ENCODE measurements at places on chromosomes 7 and 10. TPM values are rescaled to one million over a fixed set of nuclear protein-coding genes. Genes with fewer than 3 reads are reported as not detected.

The GJC3 gene
- total RNA-seq = not detected

The ITPRID1 gene
- total RNA-seq = not detected

GRCh38 chr7:70071766-70072165 is 473.5 kb downstream of the AUTS2 start:
- DNase-seq = no peak
- no peak overlapping the region for H3K27ac ChIP-seq
- H3K4me1 ChIP-seq = no peaks in the 10 kb centered on the region
- H3K27me3 ChIP-seq = no peaks in the 10 kb centered on the region

DNA sequence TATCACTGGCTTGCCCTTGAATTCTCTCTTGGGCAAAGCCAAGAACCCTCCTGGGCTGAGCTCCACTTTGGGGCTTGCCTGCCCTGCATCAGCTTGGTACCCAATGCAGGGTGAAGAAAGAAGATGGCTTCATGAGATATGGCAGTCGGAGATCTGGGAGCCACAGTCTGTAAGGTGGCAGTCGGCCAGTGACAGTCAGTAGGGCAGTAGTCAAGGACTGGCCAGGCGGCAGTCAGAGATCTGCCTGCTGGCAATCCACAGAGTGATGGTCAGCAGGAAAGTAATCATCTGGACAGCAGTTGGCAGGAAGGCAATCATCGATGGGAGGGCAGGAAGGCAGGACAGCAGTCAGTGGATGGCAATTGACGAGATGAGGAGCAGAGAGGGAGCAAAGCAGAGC is 32.6 kb upstream of the CNNM1 start:
- H3K27me3 ChIP-seq = peaks cover 2% of the 10 kb centered on the region
- no peak overlapping the region for H3K27ac ChIP-seq

DNA sequence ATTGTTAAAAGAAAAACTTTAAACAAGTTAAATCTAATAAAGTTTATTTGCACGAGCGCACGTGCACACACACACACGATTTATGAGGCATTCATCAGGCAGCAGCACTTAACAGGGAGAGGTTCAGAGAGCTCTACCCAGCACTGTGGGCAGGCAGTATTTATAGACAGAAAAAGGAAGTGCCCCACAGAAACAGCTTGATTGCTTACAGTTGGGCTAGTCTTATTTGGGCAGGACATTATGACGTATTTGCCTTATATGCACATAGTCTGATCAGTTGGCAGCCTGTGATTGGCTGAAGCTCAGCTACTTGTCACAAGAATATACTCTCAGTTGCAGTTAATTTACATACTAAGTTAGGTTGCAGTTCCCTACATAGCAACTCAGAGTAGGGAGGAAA is 1.2 kb upstream of the SDHAF3 start:
- H3K36me3 ChIP-seq = peaks cover 1% of the 10 kb centered on the region
- DNase-seq = no peak
- no peaks in the 10 kb centered on the region for H3K27me3 ChIP-seq

DNA sequence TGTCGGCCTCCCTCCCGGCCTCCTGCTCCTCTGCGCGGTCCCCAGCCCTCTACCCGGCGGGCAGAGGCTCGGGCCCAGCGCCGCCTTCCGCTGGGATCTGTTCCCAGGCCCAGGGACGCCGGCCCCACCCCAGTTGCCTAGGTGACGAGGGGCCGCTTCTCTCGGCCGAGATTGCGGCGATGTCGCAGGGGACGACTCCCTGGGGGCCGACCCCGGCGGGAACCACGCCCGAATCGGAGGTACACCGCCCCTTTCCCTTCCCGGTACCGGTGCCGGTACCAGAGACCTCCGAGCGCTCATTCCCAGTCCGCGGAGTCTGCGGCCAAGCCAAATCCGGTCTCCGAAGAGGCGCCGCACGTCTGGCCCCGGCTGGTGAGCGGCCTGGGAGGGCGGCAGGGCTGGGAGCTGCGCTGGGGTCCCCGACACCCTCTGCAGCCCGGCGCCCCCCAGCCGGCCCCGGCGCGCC is at the start of gene CABCOCO1:
CABCOCO1 (plus strand) TSS at position 136 of the 466 bp plus-strand sequence; CDS start at position 180, 44 bp downstream.
- H3K27ac ChIP-seq = no peak within 1 kb of the TSS
- peaks cover 33% of the 10 kb centered on the region for H3K27me3 ChIP-seq
- H3K4me1 ChIP-seq = no peaks in the 10 kb centered on the region
- H3K4me3 ChIP-seq = no peak within 1 kb of the TSS
- no peaks in the 10 kb centered on the region for H3K36me3 ChIP-seq

- H3K27ac ChIP-seq = no peak overlapping the region
- H3K27me3 ChIP-seq = no peaks in the 10 kb centered on the region
Observed at GRCh38 chr7:117686311-117686935, 186.8 kb downstream of the CTTNBP2 start.

Measured in activated CD4-positive, alpha-beta memory T cell treated with anti-CD3 and anti-CD28 coated beads, Interleukin-2, amount 10 ng/mL, durations not matched to agents 7 days and 5 days (primary cell).